ENCODE measurements at places on chromosomes 12 and 14.

DNA sequence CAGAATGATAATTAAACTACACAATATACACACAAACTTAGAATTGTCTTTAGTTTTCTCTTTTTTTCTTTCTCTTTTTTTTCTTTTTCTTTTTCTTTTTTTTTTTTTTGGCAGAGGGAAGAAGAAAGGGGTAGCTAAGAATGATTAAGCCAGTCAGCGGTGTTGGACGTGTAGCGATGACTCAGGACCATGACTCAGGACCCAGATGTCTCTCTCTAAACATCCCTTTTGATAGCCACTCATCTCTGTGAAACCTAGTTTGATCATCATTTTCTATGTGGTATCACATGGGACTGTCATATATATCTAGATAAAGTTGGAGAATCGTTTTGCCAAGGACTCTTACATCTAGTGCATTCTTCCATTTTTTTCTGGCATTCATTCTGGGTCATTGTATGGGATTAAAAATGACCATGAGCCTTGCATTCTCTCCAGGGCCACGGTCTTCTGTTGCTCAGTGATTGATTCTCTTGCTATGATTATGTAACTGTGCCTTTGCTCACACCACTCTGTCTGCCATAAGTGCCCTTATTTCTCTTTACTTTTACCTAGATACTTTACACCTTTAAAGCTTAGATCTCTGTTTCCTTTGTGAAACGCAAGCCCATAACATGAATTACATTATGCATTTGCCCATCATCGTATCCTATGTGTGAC is 26.6 kb upstream of the NRXN3 start:
- DNase-seq = no peak

DNA sequence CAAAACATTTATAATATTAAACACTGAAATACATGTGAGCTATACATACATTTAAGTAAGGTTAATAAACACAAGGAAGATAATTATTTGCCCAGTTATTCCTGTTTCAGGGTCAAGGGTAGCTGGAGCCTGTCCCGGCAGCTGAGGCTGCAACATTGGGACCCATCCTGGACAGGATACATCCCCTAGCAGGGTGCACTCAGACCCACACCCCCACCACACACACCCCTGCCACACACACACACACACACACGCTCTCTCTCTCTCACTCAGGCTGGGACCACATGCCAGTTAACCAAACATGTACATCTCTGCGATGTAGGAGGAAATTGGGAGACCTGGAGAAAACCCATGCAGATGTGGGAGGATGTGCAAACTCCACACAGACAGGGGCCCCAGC is 112.6 kb upstream of the TMCC3 start:
- no peak for DNase-seq

- no peak for DNase-seq
Observed at GRCh38 chr12:105733579-105733978, 403.1 kb downstream of the C12orf75 start.

DNA sequence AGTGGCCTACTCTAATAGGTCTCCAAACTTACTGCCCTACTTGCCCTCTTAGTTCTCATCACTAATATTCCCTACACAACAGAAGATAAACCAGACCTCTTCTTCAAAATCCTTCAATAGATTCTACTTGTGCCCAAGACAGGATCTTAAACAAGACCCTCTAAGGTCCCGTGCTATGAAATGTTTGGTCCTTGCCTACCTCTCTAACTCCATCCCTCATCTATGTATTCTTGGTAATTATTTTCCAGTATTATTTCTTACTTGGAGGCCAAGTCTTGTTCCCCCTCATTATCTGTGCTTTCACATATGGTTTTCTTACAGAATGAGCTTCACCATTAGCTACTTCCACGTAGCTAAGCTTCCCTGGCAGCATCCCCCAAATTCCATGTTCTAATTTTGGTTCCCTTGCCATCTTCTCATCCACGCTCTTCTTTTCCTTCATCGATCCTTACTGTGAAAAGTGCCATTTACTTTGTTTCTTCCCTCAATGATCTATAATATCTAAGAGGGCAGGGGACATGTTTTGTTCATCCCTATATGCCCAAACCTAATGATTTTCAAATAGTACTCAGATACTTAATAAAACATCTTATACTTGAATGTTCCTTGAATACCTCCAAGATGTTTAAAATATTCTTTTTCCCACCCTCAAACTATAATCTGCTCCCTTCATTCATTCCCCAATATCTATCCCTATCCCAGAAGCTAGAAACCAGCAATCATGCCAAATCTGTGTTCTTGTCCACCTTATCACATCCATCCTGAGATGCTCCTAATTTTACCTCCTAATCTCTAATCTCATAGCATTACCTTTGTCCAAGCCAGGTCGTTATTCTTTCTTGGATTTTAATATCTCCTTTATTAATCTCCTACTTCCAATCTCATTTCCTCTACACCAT is 10.1 kb downstream of the HNRNPC start:
- no peak for DNase-seq

DNA sequence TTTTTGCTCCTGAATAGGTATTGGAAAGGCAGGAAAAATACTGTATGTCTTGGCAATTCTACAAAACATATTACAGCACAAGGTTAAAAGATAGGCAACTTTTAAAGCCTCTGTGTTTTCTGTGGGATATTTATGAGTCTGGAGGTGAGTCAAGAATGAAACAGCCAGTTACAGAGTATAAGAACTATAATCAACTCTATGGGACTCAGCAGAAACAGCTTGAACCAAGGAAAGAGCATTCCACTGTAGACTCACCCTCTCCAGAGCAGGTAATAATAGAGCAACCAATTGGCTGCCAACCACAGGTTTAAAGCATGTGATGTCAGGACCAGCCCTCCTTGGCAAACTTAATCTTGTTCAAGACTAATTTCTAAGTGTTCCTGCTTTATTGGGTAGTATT is 100.5 kb upstream of the MDM1 start:
- no peak for DNase-seq

- no peak for DNase-seq
Observed at GRCh38 chr12:52871291-52872039, 22.7 kb upstream of the KRT78 start.
